ENCODE measurements at places on chromosomes 12 and 14. TPM values are rescaled to one million over a fixed set of nuclear protein-coding genes. Genes with fewer than 3 reads are reported as not detected.

FOXJ2 gene
- total RNA-seq, result 10.6 TPM

RFC5 gene
- total RNA-seq, result 13.4 TPM

KMT2D gene
- 32.1 TPM for total RNA-seq

TAS2R42 gene
- total RNA-seq, result not detected

DLGAP5 gene
- 11.1 TPM for total RNA-seq

LYZ gene
- total RNA-seq, result not detected

FGF23 gene
- not detected for total RNA-seq

P2RX2 gene
- not detected for total RNA-seq

TNFAIP2 gene
- total RNA-seq, result 12.3 TPM

RHOJ gene
- total RNA-seq, result 0.39 TPM

RIPK3 gene
- total RNA-seq, result 13.0 TPM

MUCL1 gene
- total RNA-seq, result not detected

TMEM229B gene
- total RNA-seq, result 0.22 TPM

ENDOU gene
- total RNA-seq, result 1.8 TPM

OR4E2 gene
- total RNA-seq, result not detected

GPR132 gene
- total RNA-seq, result 0.79 TPM
